Activated T-helper 9 cell treated with anti-CD3 and anti-CD28 coated beads, Interleukin-2, amount 50 U/mL, for 16 hours (primary cell): ENCODE measurements at places on chromosomes 5 and 9.

DNA sequence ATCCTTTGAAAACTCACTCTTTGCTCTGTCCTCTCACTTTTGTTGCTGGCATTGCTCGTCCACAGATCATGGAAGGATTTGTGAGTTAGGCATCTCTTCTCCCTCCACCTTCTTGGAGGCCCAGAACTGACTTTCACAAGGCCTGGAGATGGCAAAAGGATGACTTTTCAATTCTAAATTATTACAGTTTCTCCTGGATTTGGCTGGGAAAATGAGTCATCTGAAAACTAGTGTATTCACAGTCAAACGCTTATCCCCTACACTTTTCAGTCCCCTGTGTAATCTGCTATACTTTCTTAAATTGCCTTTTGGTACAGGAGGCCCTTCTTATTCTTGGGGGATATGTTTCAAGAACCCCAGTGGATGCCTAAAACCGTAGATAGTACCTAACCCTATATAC lies 35.6 kb downstream of the ADRA1B start:
- DNase-seq: no peak

DNA sequence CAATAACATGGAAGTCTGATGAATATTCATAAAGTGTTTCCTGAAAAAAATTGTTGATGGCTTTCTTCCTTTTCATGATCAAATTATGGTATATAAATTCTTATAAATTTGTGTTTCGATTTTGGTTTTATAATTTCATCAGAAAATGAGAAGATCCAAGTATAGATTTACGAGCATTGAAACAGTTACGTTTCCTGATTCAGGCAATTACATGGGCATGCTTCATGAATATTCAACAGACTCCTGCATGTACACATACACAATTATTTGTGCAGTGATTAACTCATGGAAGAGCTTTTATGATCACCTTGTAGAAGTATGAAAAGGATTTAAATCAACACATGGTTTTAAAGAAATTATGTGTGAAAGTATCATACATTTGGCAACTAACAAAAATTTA lies 136.7 kb downstream of the MPDZ start:
- DNase-seq: no peak

- DNase-seq: no peak
Observed at GRCh38 chr9:86903734-86904085, 43.6 kb downstream of the GAS1 start.

DNA sequence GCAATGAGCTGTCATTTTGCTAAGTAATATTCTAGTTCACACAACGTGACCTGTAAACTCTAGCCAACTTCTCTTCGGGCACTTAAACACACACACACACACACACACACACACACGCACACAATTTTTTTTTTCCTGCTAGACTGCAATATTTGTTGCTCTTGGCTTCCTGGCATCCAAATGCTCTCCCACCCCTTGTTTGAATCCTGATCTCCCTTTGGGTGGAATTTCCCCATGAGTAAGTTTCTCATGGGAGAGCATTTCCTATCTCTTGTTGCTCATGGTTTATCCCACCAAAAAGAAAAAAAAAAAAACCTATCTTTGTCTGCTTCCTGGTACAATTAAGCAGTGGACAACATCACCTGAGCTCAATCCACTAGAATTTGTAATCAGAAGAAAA lies 54.7 kb upstream of the TSLP start:
- DNase-seq: no peak

DNA sequence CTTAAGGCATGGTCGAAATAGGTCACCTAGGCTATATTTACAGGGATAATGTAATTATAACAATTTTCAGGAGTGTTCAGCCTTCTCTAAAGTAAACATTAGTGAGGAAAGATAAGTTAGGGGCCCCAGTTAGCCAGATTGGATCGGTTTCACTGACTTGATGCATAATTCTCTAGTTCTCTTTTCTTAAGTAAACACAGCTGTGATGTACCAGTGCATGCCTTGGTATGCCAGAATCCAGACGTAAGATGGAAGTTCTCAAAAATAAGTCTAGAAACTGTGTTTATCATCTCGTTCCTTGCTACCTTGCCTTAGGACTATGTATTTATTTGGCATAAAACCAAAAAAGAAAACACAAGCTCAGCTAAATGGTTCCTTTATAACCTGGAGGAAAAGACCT lies 442.2 kb upstream of the CLINT1 start:
- no peak for DNase-seq

DNA sequence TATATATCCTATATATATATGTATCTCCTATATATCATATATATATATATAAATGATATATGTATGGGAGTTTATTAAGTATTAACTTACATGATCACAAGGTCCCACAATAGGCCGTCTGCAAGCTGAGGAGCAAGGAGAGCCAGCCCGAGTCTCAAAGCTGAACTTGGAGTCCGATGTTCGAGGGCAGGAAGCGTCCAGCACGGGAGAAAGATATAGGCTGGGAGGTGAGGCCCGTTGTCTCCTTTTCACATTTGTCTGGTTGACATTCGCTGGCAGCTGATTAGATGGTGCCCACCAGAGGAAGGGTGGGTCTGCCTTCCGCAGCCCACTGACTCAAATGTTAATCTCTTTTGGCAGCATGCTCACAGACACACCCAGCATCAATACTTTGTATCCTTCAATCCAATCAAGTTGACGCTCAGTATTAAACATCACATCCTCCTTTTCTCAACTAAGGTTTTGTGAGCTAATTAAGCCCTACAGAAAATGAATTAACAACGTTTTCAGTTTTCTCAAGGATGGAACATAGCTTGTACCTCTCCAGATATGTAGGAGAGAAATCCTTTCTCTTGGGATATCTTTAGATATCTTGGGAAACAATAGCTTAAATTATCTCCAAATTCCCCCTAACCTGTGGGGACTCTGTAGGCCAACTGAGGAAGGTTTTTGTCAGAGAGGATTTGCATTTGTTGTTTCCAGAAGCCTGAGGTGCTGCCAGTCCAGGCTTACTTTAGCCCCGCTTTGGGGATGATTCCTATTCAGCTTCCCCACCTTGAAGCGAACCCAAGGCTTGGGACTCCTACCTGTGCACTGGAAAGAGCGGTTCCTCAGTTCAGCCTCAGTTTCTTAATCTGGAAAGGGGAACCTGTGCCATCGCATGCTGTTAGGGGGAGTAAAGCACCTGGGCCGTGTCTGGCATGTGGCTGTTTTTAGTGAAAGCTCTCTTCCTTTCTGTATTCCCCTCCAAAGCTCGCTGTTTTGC lies 163.2 kb downstream of the CACNA1B start:
- DNase-seq: no peak

- DNase-seq: no peak
Observed at GRCh38 chr5:76376866-76377230, 26.2 kb upstream of the IQGAP2 start.

DNA sequence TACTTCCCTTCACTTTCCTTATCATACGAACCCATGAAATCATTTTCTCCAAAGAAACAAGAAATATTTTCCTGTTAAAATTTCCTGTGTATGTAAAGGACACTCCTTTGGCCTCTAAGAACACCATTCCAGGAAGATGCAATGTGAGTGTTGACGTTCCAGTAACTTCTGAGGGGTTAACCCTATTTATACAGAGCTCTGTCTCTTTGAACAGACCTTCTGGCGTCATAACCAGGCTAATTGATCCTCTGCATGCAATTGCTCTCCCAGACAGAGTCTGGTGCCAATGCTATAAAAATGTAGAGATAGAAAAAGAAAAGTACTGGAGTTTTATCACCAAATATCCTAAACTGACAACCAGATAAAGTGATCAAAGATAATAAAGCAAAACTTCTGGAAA lies 218.5 kb downstream of the TLE1 start:
- no peak for DNase-seq
